ENCODE measurements at places on chromosomes 13 and 19.

DNA sequence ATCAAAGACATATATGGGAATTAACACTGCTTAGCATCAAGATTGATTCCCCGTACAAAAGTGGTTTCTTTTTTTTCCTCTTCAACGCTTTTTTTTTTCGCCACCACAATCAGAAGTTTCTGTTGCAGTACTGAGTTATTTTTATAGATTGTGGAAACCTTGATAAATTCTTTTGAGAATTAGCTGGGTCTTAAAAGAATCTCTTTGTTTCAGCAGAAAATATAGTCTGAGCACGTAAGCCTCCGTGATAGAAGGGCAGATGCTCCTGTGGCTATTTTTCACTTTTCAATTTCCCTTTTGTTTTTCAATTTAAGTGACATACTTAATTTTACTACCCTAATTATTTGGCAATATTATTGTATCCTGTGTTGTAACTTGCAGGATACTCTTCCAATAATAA lies 531.8 kb downstream of the DCT start:
- DNase-seq, result no peak

DNA sequence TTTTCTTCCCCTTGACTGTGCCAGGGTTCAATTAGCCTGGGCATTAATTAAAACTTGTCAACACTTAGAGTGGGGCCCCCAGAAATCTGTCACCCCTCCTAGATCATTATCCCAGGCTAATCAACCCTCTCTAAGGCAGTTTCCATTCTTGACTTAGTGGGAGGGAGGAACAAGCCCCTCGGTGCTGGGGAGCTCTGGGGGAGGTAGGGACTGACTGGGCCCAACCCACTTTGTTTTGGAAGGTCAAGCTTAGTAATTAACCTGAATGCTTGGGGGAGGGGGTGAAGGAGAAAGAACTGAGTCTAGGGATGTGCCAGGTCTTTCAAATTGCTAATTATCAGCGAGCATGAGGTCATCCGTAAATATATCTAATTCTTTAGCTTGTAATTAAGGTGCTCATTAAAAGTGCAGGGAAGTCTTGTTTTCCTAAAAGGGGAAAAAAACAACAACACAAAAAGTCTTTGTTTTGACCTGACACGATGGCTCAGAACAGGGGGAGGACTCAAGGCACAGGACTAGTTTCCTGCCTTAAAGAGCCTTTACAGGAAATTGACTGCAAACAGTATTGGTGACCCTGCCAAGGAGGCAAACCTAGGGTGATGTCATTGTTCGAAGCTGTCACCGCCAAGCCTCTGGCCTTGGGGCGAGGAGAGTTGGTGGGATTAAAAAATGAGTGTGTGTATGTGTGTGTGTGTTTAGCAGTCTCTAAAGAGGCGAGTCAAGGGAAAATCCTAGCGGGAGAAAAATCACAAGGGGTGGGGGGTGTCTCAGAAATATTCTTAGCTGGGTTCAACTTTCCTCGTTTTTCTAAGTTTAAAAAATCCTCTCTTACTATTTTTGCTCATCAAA lies 19.4 kb downstream of the ACTN4 start:
- no peak for DNase-seq

DNA sequence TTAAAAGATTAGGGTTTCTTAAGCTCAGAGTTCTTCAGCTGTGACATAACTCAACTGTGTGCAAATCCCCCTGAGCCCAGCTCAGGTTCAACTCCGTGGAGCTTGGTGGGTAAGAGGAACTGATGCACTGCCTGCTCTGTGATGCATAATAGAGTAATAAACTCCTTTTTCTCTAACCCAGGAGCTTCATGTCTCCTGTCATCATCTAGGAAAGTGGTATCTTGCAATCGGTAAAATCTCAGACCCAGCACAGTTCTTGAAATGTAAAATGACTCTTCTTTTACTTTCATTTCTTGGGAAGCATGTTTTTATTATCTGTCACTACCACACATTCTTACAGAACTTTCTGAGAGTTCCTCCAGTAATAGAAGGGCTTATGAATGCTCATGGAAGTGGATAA lies 123.8 kb upstream of the PCDH9 start:
- no peak for DNase-seq

- no peak for DNase-seq
These were observed 16.2 kb downstream of the EVI5L start for GRCh38 chr19:7846155-7846646.

DNA sequence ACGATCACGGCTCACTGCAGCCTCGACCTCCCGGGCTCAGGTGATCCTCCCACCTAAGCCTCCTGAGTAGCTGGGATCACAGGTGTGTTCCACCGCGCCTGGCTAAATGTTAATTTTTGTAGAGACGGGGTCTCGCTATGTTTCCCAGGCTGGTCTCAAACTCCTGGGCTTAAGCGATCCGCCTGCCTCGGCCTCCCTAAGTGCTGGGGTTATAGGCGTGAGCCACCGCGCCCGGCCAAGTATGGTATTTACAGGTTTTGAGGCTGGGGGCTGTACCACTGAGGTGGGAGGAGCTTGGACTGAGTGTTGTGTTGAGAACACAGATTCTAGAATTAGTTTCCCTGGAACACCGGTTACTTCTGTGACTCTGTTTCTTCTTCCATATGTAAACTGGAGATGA lies 452 bp upstream of the PPM1N start:
- no peak for DNase-seq

DNA sequence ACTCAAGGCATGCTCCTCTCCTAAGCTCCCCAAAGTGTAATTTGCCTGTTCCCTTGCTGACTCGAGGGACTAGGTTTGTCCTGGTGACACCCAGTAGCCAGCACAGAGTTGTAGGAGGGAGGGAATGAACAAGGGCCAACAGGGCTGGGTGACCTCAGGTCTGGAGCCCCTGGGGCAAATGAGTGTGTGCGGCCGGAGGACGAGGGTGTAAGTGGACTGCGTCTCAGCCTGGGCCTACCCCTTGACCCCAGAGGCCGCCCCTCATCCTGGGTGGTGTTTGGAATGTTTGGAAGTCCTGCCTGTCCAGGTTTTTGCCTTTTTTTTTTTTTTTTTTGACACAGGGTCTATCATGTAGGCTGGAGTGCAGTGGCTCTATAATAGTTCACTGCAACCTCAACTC lies 1.3 kb upstream of the ZNF653 start:
- no peak for DNase-seq

GRCh38 chr19:29596080-29596727 lies 9.9 kb upstream of the POP4 start:
- DNase-seq, result no peak

DNA sequence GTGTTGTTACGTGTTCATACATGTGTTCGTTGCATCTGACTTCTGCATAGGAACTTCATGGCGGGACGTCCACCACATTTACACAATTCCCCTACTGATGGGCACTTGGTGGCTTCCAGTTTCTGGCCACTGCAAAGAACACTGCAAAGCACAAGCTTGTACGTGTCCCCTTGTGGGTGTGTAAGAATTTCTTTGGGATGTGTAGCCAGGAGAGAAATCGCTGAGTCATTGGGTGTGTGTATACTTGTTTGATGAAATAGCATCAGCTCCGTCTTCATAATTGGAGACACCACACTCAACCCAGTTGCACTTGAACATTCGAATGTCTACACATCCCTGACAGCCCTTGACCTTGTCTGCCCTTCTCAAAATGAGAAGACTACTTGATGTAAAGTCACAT lies 19.2 kb downstream of the KLK5 start:
- no peak for DNase-seq

DNA sequence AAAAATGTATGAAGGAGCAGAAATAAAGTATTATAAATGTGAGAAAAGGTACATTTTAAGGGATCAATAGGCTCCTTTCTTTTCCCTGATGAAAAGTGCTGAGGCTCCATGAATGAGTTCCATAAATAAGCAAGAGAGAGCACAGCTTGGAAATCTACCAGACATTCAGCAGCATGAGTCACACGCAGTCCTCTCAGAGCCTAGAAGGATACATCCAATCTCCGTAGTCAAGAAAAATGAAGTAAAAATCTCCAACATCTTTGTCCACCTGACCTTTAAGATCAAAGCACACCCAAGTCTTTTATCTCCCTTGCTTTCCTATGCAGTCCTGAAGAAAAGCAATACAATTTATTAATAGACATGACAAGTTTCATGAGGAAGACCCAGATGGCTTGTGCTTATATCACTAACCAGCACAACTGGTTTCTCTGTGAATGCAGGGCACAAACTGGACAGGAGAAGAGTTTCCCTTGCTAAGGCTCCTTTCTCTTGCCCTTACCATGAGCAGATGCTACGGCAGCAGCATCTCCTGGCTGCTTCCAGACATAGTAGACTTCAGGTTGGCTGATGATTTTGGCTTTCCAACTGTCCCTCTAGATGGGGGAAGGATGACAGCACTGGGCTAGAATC lies 730.8 kb downstream of the EFNB2 start:
- no peak for DNase-seq

GRCh38 chr13:52838433-52839107 lies 9.9 kb downstream of the PCDH8 start:
- no peak for DNase-seq

DNA sequence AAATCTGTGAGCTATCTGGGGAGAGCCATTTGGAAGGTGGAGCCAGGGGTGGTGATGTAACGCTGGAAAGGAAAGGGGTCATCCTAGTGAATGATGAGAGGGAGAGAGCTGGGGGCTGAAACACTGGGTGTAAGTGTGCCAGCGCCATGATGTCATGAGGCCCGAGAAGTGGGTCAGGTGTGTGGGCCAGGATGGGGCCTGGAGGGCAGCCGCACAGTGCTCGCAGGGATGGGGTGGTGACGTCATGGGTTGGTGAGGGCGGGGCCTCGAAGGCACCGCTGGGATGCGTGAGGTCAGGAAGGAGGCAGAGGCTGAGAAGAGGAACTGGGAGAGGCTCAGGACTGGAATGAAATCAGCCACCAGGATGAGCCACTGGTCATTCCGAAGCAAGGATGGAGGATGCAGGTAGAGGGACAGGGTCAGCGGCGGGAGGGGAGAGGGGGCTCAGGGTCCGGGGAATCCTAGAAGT lies 4.4 kb downstream of the CCDC61 start:
- DNase-seq, result no peak

- DNase-seq, result no peak
These were observed 9.5 kb upstream of the PLEKHF1 start for GRCh38 chr19:29655648-29656335.

DNA sequence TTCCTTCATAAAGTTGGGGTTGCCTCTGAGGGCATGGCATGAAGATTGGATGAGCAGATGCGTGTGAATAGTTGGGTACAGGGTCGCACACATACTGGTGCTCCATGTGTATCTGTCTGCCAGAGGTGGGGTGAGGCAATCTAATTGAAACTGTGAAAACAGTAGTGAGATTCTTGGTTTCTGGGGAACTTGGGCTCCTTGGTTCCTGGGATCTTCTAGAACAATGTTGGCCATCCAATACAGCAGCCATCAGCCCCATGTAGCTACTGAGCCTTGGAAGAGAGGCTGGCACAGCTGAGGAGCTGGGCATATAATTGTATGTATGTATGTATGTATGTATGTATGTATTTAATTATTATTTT lies 616 bp downstream of the FCHO1 start:
- DNase-seq, result no peak

DNA sequence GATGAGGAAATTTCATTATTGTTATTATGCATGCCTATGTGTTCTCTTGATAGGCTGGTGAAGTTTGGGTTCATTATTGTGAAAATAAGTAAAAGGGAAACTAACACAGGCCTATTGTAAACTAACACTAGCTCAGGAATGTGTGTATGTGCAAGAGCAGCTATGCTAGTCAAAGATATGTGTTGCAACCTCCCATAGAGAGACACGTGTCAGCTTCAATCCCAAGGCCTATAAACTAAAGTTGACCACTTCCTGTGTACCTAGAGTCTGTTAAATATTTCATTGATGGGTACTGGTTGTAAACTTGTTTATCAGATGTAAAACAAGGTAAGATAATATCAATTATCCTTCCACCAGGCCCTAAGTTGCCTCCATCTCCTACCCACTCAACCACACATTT lies 44.7 kb upstream of the ZNF30 start:
- no peak for DNase-seq

DNA sequence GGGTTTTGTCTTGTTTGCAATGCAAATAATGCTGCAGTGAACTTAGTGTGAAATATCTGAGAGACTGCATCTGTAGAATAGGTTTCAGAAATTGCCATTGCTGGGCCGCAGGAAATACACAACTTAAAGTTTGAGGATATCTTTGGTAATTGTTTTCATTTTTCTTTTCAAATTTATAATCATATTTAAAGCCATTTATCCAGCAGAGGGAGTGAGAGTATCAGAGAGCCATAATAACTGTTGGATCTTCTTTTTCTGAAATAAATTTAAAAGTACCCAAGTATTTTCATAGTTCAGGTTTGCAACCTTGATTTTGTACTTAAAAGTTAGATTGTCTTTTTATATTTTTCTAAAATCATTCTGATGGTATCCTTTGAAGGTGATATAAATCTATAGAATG lies 99.4 kb downstream of the ZMYM2 start:
- no peak for DNase-seq

GRCh38 chr13:79034341-79034740 lies 371.7 kb downstream of the RBM26 start:
- no peak for DNase-seq

DNA sequence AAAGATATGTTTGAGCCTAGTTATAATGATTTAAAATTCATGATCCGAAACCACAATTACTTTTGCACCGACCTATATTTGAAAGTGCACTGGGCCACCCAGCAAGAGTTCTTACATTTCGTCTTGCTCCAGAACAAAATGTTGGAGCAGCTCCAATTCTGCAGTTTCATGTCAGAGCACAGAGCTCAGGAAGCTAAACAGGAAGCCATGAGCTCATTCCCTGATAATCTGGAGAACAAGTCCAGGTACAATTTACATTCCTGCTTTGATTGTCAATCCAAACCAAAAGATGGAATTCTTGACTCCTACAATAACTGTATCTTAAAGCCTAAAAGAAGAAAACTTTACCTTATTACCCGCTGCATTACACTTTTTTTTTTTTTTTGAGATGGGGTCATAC lies 131.8 kb downstream of the KCTD12 start:
- no peak for DNase-seq

GRCh38 chr13:108102771-108103170 lies 112.6 kb downstream of the LIG4 start:
- no peak for DNase-seq

- DNase-seq, result no peak
These were observed 37.7 kb upstream of the CYP4F8 start for GRCh38 chr19:15577184-15577771.

DNA sequence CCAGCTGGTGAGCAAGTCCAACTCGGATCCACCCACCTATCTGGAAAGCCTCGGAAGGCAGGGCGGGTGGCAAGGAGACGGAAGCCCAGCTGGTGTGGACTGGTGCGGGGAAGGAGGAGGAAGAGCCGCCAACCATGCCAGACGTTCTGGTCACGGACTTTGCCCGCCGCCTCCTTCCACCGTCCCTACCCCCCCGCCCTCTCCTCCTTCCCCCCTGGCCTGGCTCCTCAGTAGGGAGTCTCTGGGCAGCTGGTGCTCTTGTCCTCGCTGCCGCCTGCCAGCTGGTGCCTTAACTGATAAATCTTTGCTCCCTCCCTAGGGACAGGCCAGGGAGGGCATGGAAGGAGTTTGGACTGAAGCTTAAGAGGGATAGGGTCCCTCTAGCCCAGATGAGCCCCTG lies 4.8 kb downstream of the SYNGR4 start:
- no peak for DNase-seq
